ENCODE measurements at places on chromosomes 1 and 21. TPM values are rescaled to one million over a fixed set of nuclear protein-coding genes. Genes with fewer than 3 reads are reported as not detected.
A peak's percentile ranks its signal among the peaks of the same experiment; 100 is the strongest.

DNA sequence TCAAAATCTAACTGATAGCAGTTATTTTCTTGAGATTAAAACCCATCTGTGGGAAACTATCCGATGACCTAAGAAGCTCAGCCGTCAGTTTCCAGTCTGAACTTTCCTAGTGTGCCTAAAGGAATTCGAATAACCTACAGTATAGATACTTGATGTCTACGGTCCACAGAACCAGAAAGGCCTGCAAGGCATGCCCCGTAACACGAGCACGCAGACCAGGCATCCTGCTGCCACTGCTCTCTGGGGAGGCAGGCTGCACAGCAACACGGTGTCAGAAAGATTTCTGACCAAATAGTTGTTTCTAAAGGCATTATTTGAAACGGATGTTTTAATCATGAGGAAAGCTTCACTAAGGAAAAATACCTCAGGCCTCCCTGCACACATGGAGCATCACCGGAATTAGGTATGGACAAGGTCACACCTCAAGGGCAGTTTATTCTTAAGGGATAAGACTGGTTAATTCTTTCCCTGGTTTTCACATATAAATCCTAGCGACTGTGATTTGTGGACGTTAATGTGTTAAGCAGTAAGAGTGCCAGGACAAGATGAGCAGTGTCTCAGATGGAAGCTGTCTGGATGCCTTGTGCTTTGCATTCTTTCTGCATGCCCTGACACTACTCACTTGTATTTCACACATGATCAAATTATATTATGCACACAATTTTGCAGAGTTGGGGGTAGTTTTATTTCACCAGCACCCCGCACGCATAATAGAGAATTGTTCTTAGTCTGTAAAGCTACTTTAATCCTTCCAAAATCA lies 49.0 kb upstream of the NADK start:
- DNase-seq, result peak; percentile 45

GRCh38 chr1:156221986-156222692 lies 9.3 kb downstream of the PMF1 start:
- DNase-seq, result no peak

GRCh38 chr21:41368735-41369104 lies 6.9 kb downstream of the MX2 start:
- DNase-seq, result no peak

DNA sequence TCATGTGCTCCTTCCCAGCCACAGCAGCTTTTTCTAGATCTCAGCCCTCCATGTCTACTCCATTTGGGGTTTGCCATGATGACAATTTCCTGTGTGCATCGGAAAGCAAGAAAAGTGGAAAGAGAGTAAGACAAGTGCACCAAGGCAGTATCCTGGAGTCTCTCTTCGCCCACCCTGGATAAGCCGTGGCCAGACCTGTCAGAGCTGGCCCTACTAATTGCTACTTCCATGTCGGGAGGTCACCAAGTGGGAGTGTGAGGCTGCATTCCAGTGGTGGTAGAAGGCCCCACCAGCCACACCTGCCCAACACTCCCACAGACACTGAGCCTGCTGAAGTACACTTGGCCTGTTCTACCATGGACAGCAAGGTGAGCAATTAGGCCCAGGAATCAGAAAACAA lies 14.0 kb upstream of the LORICRIN start:
- no peak for DNase-seq

The ZBTB8B gene
- 0.44 TPM for total RNA-seq

DNA sequence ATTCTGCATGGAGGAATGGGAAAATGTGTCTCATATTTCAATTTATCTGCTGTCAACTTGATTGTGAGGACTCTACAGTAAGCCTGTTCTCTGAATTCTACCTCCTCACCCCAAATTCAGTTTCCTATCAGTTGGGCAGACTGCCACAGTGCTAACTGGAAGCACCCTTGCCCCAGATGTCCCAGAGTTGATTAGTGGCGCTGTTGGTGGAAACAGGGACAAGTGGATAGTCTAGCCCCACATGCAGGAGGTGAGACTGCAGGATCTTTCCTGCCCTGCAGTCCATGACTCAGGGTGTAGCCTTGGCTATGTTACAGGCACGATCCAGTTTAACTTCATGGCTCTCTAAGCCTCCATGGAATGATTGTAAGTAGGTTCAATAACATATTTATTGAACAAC lies 22.1 kb downstream of the ADAM30 start:
- DNase-seq, result no peak

DNA sequence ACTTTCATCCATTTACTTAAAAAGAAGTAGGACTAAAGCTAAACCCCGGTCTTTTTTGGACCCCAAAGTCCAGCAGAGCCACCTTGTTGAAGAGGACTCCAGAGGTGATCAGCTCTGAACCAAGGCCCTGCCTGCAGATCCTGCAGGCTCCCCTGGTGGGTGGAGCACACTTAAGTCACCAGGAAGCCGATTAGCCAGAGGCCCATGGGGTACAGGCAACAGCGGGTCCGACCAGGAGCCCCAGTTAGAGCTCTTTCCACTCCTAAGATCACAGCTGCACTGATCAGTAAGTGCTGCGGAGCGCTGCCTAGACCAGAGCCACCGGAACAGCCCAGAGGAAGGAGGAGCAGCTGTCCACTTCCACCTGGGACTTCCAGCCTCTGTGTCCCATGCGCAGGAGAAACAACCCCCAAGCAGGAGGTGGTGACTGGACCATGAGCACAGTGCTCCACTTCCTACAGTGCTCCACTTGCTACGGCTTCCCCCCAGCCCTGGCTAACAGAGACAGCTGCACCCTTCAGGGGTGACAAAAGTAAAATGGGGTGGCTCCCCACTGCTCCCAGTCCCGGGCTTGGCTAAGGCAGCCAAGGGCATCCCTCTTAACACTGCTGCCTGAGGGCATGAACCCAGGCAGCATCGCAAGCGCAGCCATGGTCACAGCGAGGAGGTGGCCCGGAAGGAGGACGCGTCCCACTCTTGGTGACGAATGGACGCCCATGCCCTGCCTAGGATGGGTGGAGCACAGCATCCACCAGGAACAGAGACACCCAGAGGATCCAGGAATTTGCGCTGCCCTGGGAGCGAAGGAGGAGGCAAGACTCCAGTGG lies 58.0 kb downstream of the NPHP4 start:
- no peak for DNase-seq

DNA sequence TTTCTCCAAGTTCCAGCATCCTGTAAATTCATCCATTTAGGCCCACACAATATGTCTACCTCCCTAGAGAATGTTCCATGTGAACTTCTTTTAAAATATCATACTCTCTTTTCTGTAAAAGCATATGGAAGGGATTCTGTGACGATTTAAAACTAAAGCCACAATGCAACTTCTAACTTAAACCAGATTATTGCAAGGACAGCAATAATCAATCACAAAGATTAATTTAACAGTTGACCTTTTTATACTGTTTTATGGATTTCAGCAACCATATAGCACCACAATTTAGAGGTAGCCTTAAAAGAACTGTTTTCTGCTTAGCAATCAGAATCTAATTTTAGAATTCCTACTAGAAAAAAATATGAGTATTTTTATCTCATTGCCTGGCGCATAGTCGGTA lies 58.3 kb downstream of the DSCAM start:
- DNase-seq, result no peak

- DNase-seq, result no peak
Observed at GRCh38 chr1:174314433-174314832, 133.3 kb upstream of the GPR52 start.

The PRRC2C gene
- 201 TPM for total RNA-seq

GRCh38 chr1:213183036-213183672 lies 132.1 kb downstream of the RPS6KC1 start:
- no peak for DNase-seq

The HTR1D gene
- 0.20 TPM for total RNA-seq

The CRNN gene
- total RNA-seq, result not detected

The PLXNA2 gene
- 66.0 TPM for total RNA-seq

- DNase-seq, result no peak
Observed at GRCh38 chr1:245332513-245332912, 177.7 kb downstream of the KIF26B start.

The PPM1J gene
- total RNA-seq, result 0.69 TPM

DNA sequence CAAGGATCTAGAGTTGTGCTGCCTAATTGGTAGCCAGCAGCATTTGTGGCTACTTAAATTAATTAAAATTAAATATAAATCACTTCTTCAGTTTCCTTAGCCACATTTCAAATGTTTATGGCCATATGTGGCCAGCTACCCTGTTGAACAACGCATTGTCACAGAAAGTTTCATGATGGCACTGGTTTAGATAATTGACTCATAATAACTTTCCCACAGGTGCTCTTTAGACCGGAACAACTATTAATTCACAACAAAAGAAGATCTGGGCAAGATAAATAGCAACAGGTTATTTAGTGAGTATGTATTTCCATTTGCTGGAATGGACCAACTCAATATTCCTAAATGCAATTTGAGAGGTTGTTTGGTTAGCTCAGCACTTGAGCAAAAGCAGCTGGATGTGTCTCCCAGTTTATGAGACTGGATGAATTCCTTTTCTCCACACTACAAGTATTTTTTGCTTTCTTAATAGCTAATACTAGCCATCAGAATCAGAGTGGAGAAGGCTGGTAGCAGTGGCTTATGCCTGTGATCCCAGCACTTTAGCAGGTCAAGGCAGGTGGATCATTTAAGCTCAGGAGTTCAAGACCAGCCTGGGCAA lies 3.7 kb upstream of the AMIGO1 start:
- DNase-seq, result no peak

GRCh38 chr1:27689423-27690173 lies 17.6 kb upstream of the IFI6 start:
- DNase-seq, result no peak

DNA sequence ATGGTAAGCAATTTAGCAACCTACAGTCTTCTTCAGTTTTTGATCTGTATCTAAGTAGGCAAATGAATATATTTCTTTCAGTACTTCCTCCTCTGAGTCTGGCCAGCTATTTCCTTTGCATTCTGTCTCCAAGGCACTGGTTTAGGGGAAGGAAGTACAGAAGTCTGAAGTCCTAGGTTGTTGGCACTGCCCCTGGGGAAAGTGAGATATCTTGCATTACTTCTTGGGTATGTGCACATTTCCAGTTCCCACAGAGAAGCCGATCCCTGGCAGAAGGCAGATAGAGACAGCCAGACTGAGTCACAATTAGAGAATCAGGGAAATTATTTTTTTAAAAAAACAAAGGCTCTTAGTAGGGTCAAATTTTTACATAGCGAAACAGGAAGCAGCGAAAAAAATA lies 98.8 kb downstream of the RASAL2 start:
- no peak for DNase-seq

DNA sequence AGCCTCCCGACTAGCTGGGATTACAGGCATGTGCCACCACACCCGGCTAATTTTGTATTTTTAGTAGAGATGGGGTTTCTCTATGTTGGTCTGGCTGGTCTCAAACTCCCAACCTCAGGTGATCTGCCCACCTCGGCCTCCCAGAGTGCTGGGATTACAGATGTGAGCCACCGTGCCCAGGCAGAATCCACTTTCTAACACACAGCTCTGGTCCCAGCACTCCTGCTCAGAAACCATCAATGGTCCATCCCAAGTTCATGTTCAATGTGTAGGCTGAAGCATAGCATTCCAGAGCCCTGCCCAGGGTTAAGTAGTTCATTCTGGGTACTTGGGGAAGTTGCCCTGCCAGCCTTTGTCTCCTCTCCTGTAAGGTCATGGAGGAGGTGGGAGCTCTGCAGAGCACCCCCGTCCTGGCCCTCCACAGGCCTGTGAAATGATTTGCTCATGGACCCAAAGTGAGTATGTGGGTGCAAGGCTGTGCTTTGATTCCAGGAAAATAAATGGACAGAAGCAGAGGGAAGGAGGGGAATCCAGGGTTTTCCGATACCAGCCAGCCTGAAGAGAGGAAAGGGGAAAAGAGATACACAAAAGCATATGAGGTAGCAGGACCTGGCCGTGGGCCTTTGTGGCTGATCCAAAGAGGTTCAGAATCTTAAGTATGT lies 55.2 kb downstream of the NENF start:
- DNase-seq, result no peak

The P3R3URF gene
- not detected for total RNA-seq

- DNase-seq, result no peak
Observed at GRCh38 chr1:36951761-36952160, 82.6 kb downstream of the GRIK3 start.

DNA sequence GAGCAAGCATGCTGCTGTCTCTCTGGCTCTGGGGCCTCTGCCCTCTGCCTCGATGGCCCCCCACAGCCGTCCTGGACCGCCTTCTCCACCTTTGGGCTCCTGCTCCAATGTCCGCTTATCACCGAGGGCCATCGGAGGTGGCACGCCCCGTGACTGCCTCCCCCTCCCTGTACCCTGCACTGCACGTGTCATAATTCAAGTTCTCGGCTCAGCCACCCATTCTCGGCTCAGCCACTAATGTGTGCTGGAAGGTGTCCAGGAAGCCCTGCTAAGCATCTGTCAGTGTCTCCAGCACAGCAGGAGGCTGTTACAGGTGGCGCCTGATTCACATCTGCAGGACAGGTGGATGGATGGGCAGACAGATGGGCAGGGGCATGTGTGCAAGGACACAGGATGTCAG lies 45.5 kb downstream of the TP73 start:
- no peak for DNase-seq

GRCh38 chr1:24964811-24965570 lies 34.9 kb upstream of the RUNX3 start:
- no peak for DNase-seq

The PLEKHA6 gene
- 72.7 TPM for total RNA-seq

- DNase-seq, result no peak
Observed at GRCh38 chr1:53585129-53585528, 125.9 kb downstream of the DMRTB1 start.

The POMGNT1 gene
- total RNA-seq, result 70.2 TPM

The TBX15 gene
- 0.69 TPM for total RNA-seq

DNA sequence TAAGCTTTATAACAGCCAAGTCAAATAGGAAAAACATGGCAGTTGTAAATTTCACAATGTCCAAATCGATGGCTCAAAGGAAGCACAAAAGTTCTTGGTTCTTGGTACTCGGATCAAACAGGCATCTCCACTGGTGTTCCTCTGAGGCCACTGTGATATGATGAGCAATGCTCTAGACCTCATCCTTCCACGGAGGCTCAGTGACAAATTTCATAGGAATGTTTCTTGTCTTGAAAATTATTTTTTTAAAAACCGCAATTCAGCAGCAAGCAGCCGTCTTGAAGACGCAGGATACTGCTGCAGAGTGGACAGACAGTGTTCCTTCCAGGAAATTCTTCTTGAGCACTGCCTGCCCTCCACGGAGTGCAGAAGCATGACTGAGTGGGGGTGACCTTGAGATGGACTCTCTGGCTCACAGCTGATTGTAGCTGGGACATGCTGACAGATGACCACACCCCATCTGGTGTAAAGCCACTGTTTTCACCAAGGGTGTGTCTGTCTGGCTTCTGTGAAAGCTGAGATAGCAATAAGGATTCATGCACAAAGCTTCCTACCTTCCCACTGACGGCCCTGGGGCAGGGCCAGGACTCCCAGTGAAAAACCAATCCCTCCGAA lies 61.9 kb downstream of the TIAM1 start:
- DNase-seq, result no peak

DNA sequence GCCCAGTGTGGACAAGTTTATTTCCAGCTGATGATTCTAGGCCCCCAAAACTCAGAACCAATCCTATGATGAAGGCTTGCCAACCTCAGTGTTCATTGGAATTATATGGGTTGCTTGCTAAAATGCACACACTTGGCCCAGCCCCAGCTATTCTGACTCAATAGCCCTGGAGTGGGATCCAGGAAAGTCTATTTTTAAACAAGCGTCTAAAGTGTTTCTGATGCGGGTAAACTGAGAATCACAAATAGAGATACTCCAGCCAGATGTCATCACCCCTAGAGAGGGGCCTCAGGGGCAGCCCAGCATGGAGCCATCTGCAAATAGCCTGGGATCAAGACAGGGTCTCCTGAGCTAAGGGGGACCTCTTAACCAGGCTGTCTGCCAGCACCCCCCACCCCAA lies 46.0 kb downstream of the PKP1 start:
- no peak for DNase-seq
